Activated naive CD8-positive, alpha-beta T cell treated with anti-CD3 and anti-CD28 coated beads for 36 hours (primary cell): ENCODE measurements at places on chromosomes 11 and 22. TPM values are rescaled to one million over a fixed set of nuclear protein-coding genes. Genes with fewer than 3 reads are reported as not detected.
A peak's percentile ranks its signal among the peaks of the same experiment; 100 is the strongest.

Gene SF3B2
- 268 TPM for total RNA-seq

Gene SIRT3
- 18.6 TPM for total RNA-seq

DNA sequence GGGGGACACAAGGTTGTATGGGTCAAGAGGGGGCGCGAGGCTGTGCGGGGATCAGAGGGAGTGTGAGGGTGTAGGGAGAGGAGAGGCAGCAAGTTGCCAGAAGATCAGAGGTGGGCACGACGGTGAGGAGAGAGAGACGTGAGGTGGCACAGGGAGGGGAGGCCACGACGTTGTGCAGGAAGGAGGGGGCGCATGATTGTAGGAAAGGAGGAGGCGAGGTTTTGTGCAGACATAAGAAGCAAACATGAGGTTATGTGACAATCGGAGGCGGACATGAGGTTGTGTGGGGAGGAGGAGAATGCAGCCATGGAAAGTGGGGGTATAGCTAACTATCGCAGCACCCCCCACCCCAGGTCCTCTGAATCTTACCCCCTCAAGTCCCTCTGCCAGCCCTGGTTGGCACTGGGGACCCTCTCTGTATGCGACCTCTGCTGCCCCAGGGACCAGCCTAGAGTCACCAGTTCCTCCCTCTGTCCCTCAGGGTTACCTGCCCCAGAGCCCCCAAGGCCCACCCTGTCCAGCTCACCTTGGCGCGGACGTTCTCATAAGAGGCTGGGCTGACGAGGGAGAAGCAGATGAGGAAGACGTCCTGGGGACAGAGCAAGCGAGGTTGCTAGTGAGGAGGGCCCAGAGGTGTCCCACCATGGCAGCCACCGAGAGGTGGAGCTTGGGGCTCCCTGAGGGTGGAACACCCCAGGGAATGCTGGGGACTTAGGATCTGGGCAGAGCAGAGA, 12.5 kb downstream of the RAC2 start:
- peak; percentile 69 for DNase-seq

Gene LMO2
- 0.21 TPM for total RNA-seq

DNA sequence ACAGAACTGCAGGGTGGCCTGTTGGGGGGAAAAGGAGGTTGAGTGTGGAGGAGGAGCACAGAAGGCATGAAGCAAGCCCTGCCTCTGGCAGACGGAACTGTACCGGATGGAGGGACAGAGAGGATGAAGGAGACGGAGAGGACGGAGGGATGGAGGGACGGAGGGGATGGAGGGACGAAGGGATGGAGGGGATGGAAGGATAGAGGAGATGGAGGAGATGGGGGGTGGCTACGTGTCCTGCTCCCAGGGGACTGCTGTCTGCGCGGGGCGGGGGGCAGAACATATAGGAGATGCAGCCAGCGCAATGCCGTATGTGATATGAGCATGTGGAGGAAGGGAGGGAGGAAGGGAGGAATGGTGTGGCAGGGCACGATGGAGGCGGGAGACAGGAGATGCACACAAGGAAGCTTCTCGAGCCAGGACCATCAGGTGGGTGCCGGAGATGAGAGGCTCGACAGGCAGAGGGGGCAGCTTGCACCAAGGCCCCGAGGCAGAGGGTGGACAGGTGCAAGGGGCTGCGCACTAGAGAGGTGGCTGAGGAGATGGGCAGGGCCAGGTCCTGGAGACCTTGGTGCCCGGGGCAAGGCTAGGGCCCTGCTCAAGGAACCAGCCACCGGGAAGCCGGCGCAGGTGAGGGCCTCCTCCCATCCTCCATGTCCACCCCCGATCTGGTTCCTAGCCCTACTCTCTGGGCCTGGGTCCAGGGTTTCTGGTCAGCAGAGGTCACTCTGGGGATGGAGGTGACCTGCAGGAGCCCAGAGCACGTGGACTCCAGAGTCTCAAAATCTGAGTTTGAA, 25.3 kb downstream of the MAFF start:
- no peak for DNase-seq
